ENCODE measurements at places on chromosomes 7 and 10. TPM values are rescaled to one million over a fixed set of nuclear protein-coding genes. Genes with fewer than 3 reads are reported as not detected.
A peak's percentile ranks its signal among the peaks of the same experiment; 100 is the strongest.

DNA sequence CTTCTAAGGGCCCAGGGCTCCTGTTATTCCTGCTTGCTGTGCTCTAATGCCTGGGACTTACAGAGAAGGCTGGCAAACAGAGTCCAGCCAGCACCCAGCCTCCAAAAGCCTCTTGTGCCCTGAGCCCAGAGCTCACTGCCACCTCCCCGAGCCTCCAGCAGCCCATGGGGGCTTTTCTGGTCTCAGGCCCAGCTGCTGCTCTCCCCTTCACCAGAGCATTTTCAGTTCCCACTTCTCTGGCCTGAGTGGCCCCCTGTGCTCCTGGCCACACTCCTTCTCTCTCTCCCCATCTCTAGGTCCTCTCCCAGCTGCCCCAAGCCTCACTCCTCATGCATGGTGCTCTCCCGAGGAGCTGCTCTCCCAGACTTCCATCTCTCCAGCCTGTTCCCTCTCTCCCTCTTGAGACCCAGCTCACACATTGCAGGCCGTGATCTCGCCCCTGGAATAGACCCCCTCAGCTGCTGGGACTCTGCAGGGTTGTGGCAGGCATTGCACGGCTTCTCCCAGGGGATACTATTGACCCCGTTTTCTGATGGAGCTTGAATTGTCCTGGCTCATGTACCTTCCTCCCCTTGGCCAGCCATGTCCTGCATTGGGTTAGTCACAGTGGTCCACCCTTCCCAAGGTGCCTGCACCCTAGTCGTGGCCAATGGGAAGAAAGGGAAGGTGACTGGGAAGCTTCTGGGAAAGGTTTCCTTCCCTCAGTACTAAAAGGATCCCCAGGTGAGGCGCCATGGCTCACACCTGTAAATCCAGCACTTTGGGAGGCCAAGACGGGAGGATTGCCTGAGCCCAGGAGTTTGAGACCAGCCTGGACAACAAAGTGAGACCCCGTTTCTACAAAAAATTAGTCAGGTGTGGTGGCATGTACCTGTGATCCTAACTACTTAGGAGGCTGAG lies 9.0 kb upstream of the RASSF4 start:
- DNase-seq = no peak

- DNase-seq = no peak
These were observed 10.4 kb upstream of the STOX1 start for GRCh38 chr10:68816796-68817412.

DNA sequence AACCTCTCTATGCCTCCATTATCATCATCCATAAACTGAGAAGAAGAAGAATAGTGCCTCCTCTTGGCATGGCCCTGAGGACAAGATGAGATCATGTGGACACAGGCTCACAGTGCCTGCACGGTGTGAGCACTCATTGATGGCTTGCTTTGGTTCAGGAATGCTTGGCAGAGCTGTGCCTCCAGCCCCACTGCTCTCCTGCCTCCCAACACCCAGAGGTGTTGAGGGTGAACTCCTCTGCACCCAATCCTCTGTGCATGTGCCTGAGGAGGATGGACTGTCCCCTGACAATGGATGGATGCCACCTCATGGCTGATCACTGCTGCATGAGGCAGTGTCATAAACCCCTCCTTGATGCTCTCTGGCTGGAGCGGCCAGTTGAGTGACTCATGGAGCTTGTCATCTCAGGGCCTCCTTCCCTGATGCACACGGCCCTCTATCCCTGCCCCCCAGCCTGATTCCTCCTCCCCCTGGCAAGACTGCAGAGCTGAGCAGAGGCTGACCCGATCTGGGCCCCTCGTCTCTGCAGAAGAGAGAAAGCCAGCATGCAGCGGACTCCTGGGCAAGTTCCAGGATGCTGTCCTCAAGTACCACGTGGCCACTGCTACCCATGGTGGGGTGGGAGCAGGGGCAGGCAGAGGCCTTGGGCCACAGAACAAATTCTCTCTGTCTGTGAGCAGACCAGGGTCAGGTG lies 136.3 kb downstream of the KCNMA1 start:
- peak; percentile 90 for DNase-seq

GRCh38 chr7:130655286-130655685 lies 13.3 kb downstream of the COPG2 start:
- no peak for DNase-seq

- DNase-seq = no peak
These were observed 161.9 kb upstream of the WNT16 start for GRCh38 chr7:121166916-121167315.

GRCh38 chr7:102883098-102883860 lies 29.5 kb upstream of the LRRC17 start:
- no peak for DNase-seq

DNA sequence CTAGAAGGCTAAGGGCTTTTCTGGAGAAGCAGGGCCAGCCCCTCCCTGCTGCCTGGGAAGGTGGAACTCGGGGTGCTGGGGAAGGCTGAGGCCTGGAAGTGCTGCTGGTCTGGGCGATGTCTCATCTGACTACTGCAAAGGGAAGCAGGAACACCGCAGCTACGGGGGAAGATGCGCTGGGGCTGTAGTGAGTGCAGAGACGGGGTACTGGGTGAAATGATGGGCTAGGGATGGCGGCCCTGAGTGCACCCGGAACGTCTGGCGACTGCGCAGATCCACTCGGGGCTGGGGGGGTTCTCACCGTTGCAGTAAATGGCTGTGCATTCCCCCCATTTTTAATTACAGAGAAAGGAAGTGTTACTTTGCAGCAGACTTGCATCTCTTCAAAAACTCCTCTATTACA lies 195.4 kb upstream of the ADARB2 start:
- DNase-seq = peak; percentile 8

GRCh38 chr7:56229631-56230030 lies 113.4 kb upstream of the NUPR2 start:
- no peak for DNase-seq

- peak; percentile 87 for DNase-seq
These were observed 290.7 kb downstream of the CCDC3 start for GRCh38 chr10:12710594-12711349.

GRCh38 chr7:94375691-94376090 lies 19.0 kb upstream of the COL1A2 start:
- no peak for DNase-seq

DNA sequence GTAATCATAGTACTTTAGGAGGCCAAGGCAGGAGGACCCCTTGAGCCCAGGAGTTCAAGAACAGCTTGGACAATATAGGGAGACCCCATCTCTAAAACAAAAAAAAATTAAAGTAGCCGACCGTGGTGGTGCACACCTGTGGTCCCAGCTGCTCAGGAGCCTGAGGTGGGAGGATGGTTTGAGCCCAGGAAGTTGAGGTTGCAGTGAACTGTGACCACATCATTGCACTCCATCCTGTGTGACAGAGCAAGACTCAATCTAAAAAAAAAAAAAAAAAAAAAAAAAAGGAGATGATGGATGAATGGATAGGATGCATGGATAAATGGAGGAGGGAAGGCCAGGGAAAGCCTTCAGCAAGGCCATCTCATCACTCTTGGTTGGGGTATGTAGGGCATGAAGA lies 33.4 kb upstream of the BMPR1A start:
- no peak for DNase-seq

- peak; percentile 48 for DNase-seq
These were observed 765 bp downstream of the SLC25A40 start for GRCh38 chr7:87875151-87876039.

- DNase-seq = no peak
These were observed 111.6 kb downstream of the FAM53B start for GRCh38 chr10:124632566-124632965.

- no peak for DNase-seq
These were observed 149.2 kb downstream of the XPNPEP1 start for GRCh38 chr10:109774121-109774440.

DNA sequence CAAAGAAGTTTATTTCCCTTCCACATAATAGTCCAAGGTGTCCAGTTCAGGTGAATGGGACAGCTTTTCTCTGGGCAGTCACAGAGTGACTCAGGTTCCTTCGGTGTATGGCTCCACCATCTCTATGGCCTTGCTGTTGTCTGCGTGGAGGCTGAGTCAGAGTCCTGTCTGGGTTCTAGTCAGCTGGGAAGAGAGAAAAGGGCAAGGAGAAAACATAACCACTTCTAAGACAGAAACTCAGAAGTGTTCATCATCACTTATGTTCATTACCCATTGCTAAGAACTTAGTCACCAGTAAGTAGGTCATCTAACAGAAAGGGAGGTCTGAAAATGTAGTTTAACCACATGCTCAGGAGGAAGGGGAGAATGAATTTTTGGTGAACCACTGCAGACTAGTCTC lies 32.4 kb upstream of the CCDC7 start:
- peak; percentile 89 for DNase-seq

- DNase-seq = no peak
These were observed 8.0 kb downstream of the OR9A2 start for GRCh38 chr7:143018931-143019330.

DNA sequence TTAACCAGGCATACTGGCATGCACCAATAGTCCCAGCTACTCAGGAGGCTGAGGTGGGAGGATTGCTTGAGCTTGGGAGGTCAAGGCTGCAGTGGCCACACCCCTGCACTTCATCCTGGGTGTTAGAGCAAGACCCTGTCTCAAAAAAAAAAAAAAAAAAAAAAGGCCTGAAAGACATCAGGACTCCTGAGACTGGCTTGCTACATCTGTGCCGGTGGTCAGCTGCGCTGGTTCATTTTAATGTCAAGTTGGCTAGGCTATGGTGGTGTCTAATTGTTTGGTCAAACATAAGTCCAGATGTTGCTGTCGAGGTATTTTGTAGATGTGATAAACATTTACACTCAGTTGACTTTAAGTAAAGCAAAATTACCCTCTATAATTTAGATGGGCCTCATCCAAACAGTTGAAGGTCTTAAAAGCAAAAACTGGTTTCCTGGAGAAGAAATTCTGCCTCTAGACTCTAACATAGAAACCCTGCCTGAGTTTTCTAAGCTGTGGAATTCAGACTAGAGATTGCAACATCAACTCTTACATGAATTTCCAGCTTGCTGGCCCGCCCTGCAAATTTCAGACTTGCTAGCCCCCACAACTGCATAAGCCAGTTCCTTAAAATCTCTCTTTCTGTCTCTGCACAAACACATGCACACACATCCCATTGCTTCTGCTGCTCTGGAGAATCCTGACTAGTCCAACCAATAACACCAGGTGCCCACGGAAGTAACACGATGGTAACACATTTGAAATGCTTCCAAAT lies 18.2 kb downstream of the MYOF start:
- no peak for DNase-seq

DNA sequence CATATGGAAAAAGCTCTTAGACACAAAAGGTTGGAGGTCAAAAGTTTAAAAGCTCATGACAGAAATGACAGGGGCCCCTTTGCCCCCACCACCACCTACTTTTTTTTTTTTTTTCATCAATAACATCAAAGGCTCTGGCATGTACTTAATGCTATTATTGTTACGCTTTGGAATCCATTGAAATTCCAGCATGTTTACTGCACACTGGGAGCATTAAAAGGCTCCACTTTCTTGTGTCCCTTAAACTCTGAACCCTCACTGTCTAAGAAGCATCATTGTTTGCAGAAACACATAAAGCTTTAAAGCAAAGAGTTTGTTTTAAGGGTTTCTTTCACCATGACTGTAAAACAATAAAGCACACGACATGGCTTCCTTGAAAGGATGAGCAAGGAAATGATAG lies 149.4 kb downstream of the GLI3 start:
- DNase-seq = no peak

- DNase-seq = no peak
These were observed 140.7 kb downstream of the VTI1A start for GRCh38 chr10:112587729-112588128.

DNA sequence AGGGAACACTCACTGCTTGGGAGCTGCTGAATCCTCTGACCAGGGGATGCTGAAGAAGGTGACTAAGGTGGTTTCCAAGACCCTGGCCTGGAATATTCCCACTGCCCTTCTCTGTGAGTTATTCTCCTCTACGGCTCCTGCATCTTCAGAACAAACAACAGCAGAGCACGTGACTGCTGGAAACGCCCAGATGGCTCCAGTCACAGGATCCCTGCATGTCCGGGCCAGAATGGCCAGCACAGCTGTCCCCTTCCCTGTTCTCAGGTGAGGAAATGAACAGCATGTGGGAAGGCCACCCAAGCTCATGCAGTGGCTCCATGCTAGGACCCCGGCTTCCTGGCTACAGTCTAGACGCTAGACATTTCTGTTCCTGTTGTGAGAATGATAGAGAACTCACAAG lies 43.1 kb downstream of the GHRHR start:
- DNase-seq = no peak

- no peak for DNase-seq
These were observed 10.4 kb downstream of the KPNA7 start for GRCh38 chr7:99197498-99197897.

DNA sequence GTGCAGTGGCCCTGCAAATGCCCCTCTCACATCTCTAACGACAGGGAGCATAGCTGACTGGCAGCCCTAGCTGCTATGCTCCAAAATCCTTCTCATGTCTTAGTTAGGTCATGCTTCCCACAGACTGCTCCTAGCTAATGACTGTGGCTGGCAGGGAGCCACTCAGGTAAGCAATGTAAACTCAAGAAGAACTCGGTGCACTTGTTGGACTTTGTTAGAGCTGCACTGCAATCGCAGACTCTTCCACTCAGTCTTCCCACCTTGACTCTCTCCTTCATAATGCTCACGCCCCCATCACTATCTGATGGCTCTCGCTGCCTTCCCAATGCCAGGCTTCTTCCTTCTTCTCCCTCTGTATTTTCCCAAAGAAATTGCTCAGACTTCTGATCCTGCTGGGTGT lies 24.0 kb downstream of the OR9A2 start:
- DNase-seq = no peak

GRCh38 chr10:44756216-44756615 lies 154.9 kb upstream of the TMEM72 start:
- DNase-seq = peak; percentile 92

- DNase-seq = no peak
These were observed 425.7 kb upstream of the SEMA3D start for GRCh38 chr7:85612514-85612913.

- no peak for DNase-seq
These were observed 90.1 kb downstream of the FAM53B start for GRCh38 chr10:124653811-124654651.

Gene C10orf105
- total RNA-seq = not detected

Gene TFEC
- under 0.01 TPM for total RNA-seq

Gene SOSTDC1
- total RNA-seq = under 0.01 TPM

Gene ANKRD61
- not detected for total RNA-seq

Gene ZNF862
- total RNA-seq = 8.7 TPM

Gene TEX47
- total RNA-seq = not detected

Gene NME8
- not detected for total RNA-seq

Data from osteoblast (primary cell).